Heart right ventricle (tissue), 16 donors: ENCODE measurements at places on chromosomes 2 and 18. TPM values are rescaled to one million over a fixed set of nuclear protein-coding genes. Genes with fewer than 3 reads are reported as not detected.

The NOSTRIN gene
- total RNA-seq, result 16.6 TPM

The RIT2 gene
- not detected for total RNA-seq

The CHST10 gene
- 10.2 TPM for total RNA-seq

The CYP27A1 gene
- total RNA-seq, result 7.8 TPM

The C2orf66 gene
- not detected for total RNA-seq

The AKAIN1 gene
- not detected for total RNA-seq

The ACVR1C gene
- total RNA-seq, result 0.65 TPM

The EPAS1 gene
- total RNA-seq, result 205 TPM

The GKN1 gene
- total RNA-seq, result not detected

The FSIP2 gene
- total RNA-seq, result 0.23 TPM

The GAD1 gene
- total RNA-seq, result not detected

The DYNC2LI1 gene
- 11.0 TPM for total RNA-seq

The MC2R gene
- total RNA-seq, result not detected

GRCh38 chr2:14143435-14143834 is 489.1 kb upstream of the LRATD1 start:
- no peak for DNase-seq

DNA sequence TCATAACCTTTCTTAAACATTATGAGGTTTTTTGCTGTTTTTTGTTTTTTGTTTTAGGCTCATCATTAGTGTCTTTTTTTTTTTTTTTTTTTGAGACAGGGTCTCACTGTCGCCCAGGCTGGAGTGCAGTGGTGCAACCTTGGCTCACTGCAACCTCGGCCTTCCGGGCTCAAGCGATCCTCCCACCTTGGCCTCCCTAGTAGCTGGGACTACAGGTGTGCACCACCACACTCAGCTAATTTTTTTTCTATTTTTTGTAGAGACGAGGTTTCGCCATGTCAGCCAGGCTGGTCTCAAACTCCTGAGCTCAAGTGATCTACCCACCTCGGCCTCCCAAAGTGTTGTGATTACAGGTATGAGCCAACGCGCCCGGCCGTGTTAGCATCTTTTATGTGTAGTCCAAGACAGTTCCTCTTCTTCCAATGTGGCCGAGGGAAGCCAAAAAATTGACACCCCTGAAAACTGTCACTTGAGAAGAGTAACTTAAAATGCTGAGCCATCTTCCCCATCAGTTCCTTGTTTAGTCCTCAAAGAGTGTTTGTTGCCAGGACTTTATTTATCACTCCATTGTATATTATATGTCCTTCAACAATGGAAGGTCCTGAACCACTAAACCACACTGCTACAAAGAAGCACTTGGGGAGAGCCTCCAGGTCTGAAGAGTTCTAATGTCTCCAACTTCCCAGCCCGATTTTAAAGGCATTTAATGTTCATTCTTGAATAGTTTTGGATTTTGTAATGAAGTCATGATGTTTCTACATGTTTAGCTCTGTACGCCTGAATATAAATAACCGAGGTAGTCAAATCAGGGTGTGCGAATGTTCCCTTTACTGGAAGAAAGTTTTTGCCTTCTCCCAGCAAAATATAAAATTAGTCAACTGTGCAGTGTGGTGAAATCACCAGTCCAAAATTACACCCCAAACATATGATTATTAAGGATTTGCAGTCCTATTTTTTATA is 26.4 kb downstream of the ZNF516 start:
- no peak for DNase-seq

DNA sequence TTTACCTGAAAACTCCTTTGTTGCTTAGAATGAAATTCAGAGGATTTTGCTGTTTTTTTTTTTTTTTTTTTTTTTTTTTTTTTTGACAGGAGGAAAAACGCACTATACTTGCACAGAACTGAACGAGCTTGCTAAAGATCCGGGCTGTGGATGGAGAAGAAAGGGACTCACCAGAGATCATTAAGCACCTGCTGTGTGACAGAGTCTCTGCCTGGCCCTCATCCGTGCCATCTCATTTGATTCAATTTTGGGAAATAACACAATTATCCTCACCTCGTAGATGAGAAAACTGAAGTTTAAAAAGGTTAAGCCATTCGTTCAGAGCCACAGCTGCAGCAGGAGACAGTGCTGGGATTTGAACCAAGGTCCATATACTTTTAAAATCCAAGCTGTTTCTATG is 775.4 kb upstream of the ID2 start:
- DNase-seq, result no peak

DNA sequence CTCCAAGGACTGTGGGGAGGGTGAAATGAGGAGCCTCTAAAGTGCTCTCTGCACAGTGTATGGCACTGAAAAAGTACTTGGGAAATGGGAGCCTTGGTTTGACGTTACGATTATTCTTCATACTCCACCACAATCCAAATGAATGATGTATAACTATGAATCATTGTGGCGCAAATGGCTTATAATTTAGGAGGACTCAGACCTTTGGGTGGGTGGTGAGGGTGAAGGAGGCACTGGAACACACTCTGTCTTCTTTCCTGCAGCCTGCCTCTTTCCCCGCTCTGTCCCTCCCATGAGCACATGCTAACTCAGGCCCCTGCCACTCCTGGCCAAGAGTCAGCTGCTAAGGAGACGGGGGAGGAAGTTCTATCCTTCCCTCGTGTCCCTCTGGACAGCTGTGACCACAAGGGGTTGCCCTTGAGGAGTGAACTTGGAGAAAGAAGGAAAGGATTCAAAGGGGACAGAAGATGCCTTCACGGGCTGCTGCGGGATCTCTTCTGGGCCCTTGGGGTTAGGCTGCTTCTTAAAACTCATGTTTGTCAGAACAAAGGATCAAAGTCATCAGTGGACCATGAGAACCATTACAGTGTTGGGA is 36.5 kb downstream of the POLR1A start:
- peak; percentile 31 for DNase-seq

- no peak for DNase-seq
Observed at GRCh38 chr2:184610891-184611290, 12.6 kb downstream of the ZNF804A start.

DNA sequence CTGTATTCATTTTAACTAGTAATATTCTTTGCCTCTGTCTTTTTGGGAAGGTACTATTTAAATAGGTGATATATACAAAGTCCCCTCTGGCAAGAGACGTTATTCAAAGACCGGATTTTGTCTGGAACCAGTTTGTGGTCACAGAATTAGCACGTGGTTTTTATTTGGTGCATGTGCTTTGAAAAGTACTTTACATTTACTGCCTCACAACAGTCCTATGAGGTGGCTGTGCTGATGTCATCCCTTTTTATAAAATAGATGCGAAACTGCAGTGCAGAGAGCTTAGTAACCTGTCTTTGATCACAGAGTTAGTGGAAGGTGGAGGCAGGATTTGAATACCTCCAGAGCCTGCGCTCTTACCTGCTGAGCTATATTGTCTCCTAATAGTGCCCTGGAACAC is 4.0 kb downstream of the LPIN1 start:
- DNase-seq, result no peak

- DNase-seq, result no peak
Observed at GRCh38 chr2:224709301-224709700, 6.9 kb downstream of the CCDC195 start.

GRCh38 chr18:75529394-75529793 is 101.9 kb upstream of the SMIM21 start:
- DNase-seq, result no peak

- no peak for DNase-seq
Observed at GRCh38 chr2:217479566-217479965, 523.2 kb downstream of the TNS1 start.

DNA sequence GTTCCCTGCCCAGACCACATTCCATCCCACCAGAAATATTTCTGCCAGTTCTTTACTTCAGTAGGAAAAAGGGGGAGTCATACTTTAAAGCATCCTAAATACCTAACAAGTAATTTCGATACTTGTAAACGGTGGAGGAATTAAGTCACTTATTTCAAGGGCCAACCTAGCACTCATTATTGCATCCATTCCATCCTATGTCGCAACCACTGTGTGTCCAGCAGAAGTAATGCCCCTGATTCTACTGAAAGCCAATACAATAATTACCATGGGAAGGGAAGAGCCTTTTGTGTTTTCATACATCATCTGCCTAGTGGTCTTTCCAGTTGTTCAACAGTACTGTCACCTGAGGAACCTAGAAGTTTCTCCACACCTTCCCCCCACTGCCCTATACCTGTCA is 12.5 kb downstream of the SERPINB8 start:
- no peak for DNase-seq

DNA sequence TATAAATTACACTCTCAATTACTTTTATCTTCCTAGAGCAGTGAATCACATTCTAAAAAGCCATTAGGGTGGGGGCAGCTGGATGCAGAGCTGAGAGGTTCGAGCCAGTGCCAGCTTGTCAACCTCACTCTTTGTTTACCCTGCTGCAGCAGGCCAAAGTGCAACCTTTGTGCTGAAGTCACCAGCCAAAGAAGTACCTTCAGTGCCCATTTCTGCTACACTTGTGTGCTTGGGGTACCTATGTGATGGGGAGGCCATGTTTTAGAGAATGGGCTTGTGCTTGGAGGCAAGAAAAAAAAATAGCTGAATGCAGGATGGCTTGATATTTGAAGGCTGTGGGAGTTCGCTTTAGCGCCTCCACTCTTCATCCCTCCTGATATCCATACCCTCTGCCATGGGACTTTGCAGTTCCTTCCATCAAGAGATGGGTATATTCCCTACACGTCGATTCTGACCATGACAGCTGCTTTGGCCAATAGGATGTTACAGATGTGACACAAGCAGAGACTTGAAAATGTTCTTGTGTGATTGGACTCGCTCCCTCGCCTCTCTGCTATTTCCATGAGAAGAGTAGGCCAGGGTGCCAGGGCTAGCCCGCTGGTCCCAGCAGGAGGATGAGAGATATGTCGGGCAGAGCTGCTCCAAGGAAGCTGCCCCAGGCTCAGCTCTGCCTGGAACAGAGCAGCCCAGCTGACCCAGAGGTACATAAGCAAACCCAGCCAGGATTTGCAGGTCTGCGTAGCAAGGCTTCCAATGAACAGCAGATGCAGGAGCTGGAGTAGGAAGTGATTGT is 12.7 kb upstream of the FZD5 start:
- no peak for DNase-seq

DNA sequence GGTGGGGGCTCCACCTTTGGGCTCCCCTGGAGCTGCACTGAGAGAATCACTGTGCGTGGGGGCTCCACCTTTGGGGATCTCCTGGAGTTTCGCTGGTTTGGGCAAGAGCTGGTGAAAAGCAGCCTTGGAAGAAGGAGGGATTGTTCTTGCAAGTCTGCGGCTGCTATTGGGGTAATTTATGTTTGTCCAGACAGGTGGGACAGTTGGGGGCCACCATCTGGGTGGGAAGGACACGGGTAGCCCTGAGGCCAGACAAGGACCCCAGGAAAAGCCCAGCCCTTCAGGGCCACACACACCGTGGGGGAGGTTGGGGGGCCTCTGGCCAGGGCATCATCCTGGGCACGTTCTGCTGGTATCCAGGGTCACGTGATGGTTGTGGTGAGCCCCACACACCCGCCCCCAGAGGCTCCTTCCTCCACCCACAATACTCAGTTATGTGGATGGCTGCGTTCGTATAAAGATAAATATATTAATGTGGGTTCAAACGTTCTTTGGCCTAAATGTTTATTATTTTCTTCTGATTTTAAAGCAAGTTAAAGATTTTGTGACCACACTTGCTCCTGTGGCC is 47.7 kb downstream of the TPO start:
- DNase-seq, result no peak

DNA sequence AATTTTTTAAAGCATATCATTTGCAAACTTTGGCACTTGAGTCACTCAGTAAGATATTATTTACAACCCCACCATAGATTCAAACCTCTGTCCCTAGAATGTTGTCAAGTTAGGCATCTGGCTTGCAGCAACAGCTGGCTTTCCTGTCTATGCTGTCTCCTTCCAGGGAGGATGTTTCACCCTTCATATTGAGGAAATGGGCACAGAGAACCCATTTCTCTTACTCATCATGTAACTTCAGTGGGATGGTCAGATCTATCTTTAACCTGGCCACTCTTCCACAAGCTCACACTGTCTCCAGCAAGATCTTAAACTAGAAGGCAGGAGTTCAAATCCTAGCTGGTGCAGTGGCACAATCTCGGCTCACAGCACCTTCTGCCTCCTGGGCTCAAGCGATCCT is 15.8 kb downstream of the LCT start:
- no peak for DNase-seq

DNA sequence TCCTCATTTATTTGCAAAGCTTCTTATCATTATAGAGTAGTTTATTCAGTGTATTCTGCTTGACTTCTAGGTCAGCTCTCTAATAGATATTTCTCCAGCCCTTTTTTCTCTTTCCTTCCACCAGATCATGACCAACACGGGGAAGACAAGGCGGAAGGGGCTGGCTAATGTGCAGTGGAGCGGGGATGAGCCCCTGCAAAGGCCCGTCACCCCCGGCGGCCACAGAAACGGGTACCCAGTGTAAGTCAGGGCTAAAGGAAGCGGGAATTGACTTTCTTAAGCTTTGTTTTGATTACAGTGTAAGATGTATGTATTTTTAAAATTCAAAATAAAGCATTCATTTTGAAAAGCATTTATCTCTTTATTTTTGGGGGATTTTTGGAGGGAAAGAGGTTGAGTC is 50.7 kb upstream of the B3GNT7 start:
- no peak for DNase-seq

- no peak for DNase-seq
Observed at GRCh38 chr2:48461721-48462120, 68.2 kb upstream of the STON1 start.

GRCh38 chr2:12141618-12142258 is 395.3 kb downstream of the LPIN1 start:
- no peak for DNase-seq

GRCh38 chr2:188970211-188970610 is 4.0 kb upstream of the COL3A1 start:
- DNase-seq, result no peak

- no peak for DNase-seq
Observed at GRCh38 chr2:6618201-6618600, 247.5 kb downstream of the CMPK2 start.

DNA sequence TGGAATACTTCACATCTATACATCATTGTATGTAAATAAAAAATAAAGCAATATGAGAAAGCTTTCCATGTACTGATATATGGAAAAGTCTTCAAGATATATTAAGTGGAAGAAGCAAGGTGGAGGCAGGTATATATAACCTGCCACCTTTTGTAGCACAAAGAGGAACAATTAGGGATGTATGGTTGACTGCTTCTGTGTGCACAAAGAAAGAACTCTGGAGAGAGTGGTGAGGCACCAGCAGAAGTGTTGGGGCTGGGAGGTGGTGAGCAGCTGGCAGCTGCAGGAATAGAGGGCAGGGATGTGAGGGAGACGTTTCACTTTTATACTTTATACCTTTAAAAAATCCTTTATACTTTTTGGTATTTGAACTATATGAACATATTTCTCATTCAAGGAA is 26.1 kb downstream of the KIF5C start:
- no peak for DNase-seq

DNA sequence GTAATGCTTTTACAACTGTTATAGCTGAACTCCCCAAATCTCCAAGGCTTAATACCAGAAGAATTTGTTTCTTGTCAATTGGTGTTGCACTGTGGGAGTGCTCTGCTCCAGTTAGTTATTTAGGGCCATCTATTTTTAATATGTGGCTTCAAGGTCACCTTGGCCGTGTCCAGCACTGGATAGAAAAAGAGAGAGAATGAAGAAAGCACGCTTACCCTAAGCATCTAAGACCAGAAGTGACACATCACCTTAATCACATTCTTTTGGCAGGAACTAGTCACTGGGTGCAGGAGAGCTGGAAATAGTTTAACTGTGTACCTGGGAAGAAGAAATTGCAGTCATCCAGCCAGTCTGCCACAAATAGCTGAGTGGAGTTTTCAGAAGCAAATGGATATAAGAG is 78.8 kb downstream of the VWC2L start:
- DNase-seq, result no peak
